NCI-H1930 (cell line): ENCODE measurements at places on chromosomes 5 and 9.

- no peak for DNase-seq
These were observed 110.9 kb upstream of the DMAC1 start for GRCh38 chr9:7910426-7911020.

DNA sequence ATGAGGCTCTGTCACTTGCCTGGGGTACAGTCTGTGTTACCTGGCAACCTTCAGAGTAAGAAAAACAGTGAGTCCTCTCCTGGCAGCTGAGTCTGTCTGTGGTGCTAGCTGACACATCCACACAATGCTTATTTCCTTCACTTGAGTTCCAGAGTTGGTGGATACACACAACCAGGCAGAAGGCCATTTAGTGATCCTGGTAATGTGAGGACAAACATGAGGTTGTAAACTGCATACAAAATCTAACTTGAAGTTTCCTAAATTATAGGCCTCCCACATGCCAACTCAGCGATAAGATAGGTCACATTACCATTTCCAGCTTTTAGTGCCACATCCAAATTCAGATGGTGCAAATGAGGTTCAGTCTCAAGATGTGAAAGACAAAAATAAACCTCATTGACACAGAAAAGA is 125.5 kb downstream of the DCP2 start:
- DNase-seq: no peak

GRCh38 chr5:97383996-97384395 is 200.9 kb upstream of the RIOK2 start:
- no peak for DNase-seq

DNA sequence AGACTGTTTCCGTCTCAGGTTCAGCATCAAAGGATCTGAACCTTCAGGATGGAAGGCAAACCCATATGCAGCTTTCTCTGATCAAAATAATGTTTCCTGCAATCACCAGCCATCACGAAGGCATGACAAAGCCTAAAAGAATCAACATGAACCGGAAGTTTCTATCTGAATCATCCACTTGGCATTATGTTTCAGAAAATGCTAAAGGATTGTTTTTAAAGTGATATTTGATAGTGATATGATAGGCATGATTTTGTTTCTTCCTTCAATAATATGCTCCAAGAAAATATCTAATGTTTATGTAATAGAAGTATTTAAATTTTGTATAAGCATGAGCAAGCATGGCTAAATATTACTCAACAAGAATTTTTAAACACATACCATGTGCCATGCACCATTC is 219.6 kb downstream of the PLK2 start:
- no peak for DNase-seq

- no peak for DNase-seq
These were observed 69.0 kb downstream of the INVS start for GRCh38 chr9:100167915-100168654.

- no peak for DNase-seq
These were observed 6.3 kb downstream of the SLC35D2 start for GRCh38 chr9:96376891-96377874.

DNA sequence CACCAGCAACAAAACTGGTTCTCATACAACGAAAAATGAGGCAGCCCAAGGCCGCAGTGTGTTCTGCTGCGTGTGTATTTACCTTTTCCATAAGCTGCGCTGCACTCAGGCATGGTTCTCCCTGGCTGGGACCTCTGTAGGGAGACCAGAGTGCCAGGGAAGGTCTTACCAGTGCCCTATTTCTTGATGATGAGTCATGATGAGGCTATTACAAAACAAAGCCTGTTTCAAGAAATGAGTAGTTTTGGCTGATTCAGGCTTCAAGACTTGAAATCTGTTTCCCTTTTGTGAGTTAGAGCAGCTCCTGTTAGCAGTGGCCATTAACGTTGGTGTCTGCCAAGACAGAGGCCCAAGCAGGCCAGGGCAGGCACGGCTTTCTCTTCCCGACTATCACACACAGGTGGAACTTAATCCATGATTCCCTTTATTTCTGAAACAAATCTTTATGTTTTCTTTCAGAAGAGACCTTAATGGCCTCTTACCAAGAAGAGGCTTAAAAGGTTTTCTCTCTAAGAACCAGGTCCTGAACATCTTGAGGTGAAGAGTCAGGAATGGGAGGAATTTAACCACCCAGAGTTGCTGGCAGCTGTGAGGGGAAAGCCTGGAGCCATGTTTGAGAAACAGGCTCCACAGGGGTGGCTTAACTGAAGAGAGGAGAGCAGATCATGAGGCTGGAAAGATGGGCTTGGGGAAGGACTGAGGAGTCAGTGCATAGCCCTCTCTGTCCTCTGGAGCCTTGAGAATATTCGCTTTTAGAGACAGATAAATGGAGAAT is 41.4 kb upstream of the TIFAB start:
- no peak for DNase-seq

DNA sequence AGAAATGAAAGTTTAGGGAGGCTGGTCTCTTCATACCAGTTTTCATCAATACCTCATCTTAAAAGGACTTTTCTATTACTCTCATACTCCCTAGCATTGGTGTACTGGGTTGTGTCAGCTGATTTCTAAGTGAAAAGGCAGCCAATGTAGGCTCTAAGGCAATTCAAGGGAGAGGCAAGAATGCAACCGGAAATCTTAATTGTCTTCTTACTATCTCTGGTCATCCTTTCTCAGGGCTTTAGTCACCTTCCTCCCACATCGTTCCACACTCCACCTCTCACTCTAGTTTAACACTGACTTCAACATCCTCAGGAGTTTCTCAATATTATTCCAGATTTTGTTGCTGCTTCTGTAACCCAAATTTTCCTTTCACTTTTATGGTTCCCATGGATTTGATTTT is 281.8 kb upstream of the RFX3 start:
- DNase-seq: no peak

DNA sequence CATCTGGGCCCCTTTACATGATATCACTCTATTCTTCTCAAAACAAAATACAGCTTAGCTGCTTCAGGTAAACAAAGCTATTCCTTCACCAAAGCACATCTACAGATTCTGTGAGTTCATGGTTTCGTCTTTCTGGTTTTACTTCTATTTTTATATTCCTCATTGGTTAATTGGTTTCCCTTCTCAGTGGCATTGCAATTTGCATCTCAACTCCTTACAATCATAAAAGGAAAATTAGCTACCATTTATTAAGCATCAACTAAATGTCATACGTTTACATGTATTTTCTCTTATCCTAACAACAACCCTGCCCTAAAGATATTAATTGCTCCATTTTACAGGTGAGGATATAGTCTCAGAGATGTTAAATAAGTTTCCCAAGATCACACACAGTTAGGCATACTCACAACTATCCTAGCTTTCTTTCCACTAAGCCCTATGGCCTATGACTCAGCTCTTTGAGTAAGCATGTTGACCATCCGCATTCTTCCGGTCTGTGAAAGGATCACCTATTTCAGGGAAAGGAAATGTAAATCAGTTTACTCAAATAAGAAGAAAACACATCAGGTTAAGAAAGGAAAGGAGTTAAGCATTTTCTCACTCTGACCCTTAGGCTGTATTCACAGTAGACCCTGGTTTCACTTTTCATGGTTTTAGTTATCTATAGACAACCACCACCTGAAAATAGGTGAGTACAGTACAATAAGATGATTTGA is 146.1 kb downstream of the CAAP1 start:
- DNase-seq: no peak

GRCh38 chr9:35490155-35490909 is 421 bp downstream of the RUSC2 start:
- DNase-seq: no peak

DNA sequence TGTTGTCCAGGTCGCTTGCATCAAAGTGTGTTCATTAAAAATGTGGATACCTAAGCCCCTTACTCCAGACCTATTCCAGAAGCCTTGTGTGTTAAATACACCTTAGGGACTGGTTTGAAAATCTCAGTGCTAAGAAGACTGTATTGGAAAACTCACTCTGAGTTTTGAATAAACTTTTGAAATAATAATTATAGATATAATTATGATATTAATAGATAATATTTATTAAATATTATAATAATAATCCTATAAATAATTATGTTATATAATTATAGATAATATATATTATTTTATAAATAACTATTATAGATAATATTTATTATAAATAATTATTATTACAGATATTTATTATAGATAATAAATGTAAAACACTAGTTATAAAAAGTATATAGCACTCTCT is 165.3 kb downstream of the ARRDC3 start:
- DNase-seq: no peak

- no peak for DNase-seq
These were observed 11.2 kb downstream of the CDHR2 start for GRCh38 chr5:176560364-176560763.

DNA sequence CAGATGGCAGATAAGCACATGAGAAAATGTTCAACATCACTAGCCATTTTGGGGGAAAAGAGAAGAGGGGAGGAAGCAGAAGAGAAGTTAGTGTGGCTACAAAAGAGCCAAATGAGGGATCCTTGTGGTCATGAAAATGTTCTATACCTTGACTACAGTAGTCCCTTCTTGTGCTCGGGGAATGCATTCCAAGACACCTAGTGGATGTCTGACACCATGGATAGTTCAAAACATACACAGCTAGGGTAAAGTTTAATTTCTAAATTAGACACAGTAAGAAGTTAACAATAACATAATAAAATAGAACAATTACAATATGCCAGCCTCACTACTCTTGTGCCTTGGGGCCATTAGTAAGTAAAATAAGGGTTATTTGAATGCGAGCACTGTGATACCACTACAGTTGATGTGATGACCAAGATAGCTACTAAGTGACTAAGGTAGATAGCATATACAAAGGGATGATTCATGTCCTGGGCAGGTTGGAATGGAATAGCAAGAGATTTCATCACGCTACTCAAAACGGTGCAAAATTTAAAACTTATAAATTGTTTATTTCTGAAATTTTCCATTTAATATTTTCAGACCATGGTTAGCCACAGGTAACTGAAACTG is 344.1 kb downstream of the NR2F1-AS1 start:
- no peak for DNase-seq

DNA sequence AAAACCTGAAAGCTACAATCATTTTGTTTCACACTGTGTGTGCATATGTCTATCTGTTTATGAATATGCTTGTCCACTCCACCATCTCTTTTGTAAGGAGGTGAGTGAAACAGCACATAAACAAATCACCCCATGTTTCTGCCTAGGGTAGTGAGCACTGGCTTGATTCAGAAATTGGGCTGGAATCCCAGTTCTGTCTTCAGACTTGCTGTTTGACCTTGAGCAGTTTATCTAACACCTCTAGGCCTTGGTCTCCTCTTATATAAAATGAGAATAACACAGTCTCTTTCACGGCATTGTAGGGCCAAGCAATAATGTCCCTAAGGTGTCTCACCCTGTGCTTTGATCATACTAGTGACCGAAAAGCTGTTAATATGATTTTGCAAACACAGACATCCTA is 61.2 kb downstream of the ZNF366 start:
- no peak for DNase-seq

DNA sequence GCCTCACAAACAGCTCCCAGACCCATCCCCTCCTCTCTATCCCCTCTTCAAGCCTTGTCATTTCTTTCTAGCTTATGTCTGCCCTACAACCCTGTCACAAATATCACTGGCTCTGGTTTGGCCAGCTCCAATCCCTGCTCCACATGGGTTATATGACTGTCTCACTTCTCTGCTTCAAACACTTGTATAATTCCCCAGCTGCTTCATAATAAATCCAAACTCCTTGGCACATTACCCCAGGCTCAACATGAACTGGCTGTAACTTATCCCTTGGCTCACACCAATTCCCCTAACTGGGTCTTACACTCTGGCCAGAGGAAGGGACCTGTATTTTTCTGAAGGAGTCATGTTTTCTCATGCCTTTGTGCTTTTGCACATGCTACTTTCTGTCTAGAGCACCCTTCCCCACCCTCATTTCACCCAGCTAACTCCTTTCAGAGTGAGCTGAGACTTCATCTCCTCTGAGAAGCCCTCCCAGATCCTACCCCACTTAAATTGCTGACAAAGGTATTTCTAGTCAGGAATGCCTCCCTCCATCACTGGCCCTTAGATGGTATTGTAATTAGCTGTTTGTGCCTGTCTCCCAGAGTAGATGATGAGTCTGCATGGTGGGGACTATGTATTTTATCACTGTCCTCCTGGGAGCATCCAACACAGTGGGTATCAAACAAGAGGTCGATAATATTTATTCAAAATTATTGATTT is 5.3 kb downstream of the PRXL2C start:
- no peak for DNase-seq

GRCh38 chr5:149002053-149002452 is 60.8 kb downstream of the SH3TC2 start:
- no peak for DNase-seq

DNA sequence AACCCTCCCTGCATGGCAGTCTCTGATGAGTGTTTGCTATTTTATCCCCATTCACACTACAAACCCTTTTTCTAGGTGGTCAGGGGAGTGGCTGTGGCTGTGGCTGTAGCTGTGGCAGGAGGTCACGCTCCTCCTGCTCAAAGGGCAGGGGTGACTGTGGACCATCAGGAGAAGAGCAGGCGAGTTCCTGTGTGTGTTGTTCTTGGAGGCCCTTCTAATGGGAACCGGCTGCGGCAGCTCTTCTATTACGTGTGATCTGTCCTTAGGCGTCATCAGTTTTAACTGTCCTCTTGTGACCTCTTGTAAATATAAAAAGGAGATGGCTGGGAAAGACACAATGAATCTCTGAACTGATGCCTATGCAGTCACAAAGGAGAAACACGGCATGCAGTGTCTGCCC is 65.1 kb downstream of the ANKH start:
- DNase-seq: no peak

- no peak for DNase-seq
These were observed 203.5 kb upstream of the HAPLN1 start for GRCh38 chr5:83924171-83924570.

GRCh38 chr5:9447691-9448090 is 98.2 kb downstream of the SEMA5A start:
- no peak for DNase-seq

- DNase-seq: no peak
These were observed 1075.1 kb downstream of the NR2F1-AS1 start for GRCh38 chr5:92505925-92506324.

- DNase-seq: no peak
These were observed 382.9 kb downstream of the MAT2B start for GRCh38 chr5:163888366-163888765.

DNA sequence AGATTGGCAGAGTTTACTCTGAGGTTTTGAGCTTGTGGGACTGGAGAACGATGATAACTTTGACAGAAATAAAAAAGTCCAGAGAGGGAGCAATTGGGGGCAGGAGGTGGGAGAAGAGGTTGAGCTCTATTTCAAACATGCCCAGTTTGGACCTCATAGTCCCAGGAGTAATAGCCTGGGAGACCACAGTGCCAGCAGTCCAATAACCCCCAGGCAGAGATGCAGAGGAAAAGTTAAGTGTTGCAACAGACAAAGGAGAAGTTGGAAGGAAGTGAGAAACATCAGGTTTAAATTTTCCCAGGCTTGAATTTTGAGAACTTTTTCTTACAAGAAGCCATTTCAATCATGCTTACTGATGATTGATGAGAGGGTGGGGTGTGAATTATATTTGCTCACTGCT is 117.0 kb upstream of the GHR start:
- no peak for DNase-seq

DNA sequence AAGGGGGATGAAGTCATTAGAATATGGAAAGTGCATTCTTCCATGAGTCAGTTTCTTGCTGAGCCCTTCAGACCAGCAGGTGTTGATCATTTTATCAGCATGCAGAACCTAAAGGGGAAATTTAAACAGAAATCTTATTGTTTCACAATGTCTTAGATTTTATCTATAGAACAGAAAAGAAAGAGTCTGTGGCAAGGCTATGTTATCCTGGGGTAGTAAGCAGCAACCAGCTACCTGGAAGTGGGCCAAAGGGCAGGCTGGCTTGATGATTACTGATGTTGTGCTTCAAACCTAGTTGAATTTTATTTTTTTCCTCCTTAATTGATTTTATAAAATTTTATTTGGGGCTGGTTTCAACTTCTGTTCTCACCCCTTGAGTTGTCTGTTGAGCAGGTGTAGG is 101.5 kb downstream of the LRRC70 start:
- DNase-seq: no peak
